ENCODE measurements at places on chromosomes 5 and 9. TPM values are rescaled to one million over a fixed set of nuclear protein-coding genes. Genes with fewer than 3 reads are reported as not detected.

- peak; percentile 85 for DNase-seq
Observed at GRCh38 chr5:173315495-173316338, 12.5 kb downstream of the STC2 start.

- DNase-seq = no peak
Observed at GRCh38 chr5:167820101-167820990, 471.1 kb upstream of the WWC1 start.

GRCh38 chr5:28468166-28468565 is 1429.8 kb upstream of the CDH9 start:
- DNase-seq = no peak

DNA sequence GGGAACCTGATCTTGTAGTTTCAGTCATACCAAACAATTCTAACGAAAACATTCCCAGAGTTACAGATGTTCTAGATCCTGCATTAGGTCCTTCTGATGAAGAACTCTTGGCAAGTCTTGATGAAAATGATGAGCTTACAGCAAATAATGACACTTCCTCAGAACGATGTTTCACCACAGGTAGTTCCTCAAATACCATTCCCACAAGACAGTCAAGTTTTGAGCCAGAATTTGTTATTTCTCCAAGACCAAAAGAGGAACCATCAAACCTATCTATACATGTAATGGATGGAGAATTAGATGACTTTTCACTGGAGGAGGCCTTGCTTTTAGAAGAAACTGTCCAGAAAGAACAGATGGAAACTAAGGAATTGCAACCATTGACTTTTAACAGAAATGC is 21.0 kb downstream of the RMI1 start:
- DNase-seq = no peak

GRCh38 chr9:105445203-105445881 is 2.5 kb upstream of the FSD1L start:
- no peak for DNase-seq

PLPP1 gene
- total RNA-seq = 42.2 TPM

IFT74 gene
- 8.2 TPM for total RNA-seq

DNA sequence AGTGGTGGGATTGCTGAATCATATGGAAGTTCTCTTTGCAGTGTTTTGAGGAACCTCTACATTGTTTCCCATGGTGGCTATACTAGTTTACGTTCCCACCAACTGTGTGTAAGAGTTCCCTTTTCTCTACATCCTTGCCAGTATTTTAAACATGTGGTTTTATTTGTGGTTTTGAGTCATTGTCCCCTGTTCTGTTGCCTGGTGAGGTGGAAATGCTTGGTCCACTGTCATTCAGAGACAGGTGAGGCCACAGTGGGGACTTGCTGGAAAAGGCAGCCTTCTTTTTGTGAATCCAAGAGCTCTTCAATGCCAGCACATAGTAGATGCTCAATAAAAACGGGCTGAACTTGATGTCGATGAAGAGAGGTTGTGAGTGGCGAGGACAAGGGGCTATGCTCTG is 44.2 kb downstream of the SH3PXD2B start:
- DNase-seq = peak; percentile 88

TAF11L5 gene
- total RNA-seq = not detected

PTTG1 gene
- total RNA-seq = 973 TPM

DNA sequence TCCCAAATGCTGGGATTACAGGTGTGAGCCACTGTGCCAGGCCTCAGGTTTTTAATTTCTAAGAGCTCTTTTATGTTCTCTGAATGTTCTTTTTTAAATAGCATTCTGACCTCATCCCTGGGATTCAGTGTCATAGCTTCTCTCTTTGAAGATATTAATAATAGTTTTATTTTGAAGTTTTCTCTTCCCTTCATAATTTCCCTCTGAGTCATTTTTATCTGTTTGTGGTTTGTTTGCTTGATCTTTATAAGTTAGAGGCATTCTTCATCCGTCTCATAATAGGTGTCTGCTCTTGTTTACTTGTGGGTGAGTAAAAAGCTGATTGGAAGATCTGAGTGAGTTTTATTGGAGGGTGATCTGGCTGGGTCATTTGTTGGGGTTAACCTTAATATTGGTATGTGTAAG is 12.5 kb upstream of the MAMDC2 start:
- DNase-seq = peak; percentile 58

- DNase-seq = no peak
Observed at GRCh38 chr5:134139891-134140469, 25.5 kb downstream of the TCF7 start.

GRCh38 chr9:26744191-26744965 is 148.2 kb downstream of the CAAP1 start:
- DNase-seq = no peak

GRCh38 chr5:160750938-160751657 is 100.9 kb downstream of the ATP10B start:
- no peak for DNase-seq

DNA sequence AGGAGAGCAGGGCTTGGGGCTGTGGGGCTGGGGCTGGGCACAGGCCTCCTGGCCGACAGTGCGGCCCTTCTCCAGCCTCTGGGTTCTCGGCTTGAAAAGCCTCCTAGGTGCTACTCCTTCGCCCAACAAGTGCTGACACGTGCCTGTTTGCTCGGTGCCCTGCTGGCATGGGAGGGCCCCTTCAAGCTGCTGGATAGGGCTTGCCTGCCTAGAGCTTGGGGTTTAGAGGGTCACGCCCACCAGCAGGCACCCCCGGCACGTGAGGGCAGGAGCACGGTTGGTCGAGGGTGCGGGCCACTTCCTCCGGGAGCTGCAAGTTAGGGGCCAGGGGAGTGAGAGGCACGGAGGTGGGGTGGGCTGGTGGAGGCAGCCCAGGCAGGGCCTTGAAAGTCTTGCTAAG is 106.2 kb downstream of the RXRA start:
- no peak for DNase-seq

DNA sequence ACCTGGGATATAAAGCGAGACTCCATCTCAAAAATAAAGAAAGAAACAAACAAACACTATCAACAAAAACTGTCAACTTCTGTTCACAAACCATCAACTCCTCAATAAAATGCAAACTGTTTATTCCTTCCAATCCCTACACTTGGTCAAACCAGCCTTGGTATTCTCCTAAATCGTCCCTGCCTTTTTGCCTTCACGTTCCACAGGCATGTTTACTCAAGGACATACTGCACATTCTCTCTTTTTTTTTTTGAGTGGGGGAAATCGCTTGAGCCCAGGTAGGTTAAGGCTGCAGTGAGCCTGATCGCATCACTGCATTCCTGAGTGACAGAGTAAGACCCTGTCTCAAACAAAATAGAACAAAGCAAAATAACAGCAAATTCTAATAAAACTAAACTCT is 13.0 kb downstream of the UBAP2 start:
- no peak for DNase-seq

LCN9 gene
- not detected for total RNA-seq

DNA sequence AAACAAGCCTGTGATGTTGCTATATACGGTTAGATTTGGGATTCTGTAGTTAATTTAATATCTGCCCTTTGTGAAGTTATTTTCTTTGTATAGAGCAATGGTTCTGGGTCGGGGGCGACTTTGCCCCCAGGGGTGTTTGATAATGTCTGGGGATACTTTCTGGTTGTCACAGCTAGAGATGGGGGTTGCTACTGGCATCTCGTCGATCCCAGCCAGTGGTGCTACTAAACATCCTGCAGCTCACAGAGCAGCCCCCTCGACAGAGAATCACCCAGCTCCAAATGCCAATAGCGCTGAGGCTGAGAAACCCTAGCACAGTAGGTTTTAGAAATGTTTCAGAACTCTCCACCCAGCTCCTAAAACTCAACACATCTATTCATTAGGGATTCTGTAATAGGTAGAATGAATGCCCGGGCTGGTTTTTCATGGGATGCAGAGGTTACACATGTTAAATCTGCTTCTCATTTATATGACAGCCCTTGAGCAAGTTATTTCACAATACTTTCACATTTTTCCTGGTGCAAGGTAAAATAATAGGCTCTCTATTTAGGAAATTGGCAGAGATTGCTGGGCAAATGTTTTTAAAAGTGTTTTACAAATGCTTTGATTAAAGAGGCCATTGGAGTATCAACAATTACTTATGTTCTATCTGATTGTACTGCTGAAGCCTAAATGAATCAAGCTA is 75.2 kb upstream of the CTSL start:
- DNase-seq = no peak

GRCh38 chr5:135480511-135480910 is 28.4 kb upstream of the TIFAB start:
- no peak for DNase-seq

GRCh38 chr5:67679184-67679841 is 482.7 kb upstream of the CD180 start:
- no peak for DNase-seq

Data from Caki2 (cell line).